Non-pigmented ciliary epithelial cell (primary cell): ENCODE measurements at places on chromosomes 11 and 22.

DNA sequence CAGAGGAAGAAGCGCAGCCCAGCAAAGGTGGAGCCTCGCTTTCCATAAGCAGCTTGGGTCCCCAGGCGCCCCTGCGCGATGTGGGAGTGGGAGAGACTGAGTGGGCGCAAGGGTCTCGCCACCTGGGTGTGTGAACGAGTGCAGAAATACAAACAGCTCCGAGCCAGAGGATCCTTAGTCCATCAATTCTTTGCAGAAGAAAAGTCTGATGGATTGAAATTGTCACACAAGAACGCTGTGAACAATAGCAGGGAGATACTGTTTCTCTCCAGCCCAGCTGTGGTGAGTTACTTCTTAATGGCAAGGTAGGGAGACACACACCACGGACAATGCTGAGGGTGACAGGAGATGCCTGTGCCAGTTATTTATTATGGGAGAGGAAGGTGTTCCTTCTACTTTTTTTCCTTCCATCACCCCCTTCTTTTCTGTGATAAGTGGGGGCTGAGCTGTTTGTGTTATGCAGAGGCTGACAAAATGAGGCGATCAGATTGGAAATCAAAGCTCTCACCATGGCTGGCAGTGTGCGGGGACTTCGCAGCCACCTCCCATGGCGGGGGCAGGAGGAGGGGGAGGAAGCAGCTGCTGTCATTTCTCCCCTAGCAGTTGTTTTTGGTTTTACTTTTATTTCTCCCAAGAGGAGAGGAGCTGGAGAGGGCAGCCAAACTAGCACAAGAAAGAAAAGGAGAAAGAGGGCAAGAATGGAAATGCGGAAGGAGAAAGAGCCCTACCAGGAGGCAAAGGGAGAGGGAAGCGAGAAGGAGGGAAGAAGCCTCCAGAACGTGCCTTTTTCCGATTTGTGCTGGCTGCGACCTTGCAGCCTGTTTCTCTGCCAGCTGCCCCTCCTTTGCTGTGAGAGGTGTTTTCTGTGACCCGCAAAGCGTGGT lies 755.8 kb downstream of the NTM start:
- no peak for DNase-seq

DNA sequence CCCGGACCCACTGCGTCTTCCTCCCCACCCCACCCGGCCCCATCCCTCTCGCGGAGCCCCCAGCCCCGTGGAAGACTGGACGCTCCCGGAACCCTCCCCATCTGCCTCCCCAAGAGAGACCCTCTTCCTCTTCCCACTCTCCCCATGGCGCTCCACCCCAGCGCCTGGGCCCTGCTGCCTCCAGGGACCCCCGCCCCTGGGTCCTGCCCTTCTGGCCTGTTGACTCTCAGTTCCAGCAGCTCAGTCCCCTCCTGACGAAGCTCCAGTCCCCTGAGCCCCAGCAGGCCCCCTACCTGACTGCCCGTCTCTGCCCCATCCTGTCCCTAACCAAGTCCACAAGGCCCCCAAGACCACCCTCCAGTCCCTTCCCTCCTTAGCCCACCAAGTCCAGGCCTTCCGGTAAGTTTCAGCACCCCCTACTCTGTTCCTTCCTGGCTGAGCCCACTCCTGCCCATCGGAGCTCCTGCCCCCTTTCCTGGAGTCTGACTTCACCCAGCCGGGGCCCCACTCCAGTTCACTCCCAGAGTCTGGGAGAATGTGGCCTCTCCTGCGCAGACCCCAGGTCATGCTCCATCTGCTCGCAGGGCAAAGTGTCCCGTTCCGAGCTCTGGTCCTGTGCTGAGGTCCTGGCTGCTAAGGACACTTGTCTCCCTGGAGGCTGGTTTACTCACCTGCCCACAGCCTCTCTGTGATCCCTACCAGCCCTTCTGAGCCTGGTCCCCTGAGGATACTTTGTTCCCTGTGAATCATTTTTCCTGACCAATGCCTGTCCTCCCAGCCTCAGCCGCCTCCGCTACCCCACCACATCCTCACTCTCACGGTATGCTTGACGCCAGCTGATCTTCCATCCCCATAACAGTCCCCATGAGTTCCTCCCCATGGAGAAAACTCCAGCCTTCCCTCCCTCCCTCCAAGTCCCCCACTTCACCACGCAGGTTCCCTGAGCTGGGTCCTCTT lies 722 bp downstream of the IFITM10 start:
- DNase-seq: no peak

DNA sequence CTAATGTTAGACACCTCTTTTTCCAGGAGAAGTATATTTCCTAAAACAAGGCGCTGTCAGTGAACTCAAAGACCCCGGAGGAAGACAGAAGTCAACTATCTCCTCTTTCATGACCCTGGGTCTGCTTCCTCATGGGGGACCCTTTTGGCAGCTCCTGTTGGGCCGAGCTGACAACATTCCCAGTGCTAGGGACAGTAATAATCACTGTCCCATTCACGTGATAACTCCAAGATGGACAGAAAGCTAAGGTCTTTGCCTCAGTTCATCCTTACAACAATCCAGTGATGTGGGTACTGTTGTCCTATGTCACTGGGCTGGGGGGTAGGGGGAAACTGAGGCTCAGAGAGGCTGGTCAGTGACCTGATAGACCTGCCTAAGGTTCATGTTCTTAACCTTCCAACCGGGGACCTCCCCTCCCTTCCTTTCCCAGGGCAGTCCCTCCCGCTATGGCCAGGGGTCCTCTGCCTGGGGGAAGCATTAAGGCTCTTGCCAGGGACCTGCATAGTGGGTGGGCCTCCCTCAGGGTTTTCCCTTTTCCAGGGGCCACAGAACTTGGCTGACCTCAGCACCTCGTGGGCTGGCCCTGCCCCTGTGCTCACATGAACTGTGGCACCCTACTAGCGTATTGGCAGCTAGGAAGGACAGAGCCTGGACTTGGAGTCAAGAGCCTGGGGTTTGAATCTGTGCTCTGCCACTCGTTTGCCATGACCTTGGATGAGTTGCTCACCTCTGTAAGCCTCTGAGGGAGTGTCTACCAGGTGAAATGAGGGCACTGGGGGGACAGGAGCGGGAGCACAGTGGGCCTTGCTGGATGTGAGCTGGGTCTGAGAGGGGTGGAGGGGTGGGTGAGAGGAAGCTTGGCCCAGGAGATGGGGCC lies 53.6 kb downstream of the LRRC32 start:
- DNase-seq: no peak

DNA sequence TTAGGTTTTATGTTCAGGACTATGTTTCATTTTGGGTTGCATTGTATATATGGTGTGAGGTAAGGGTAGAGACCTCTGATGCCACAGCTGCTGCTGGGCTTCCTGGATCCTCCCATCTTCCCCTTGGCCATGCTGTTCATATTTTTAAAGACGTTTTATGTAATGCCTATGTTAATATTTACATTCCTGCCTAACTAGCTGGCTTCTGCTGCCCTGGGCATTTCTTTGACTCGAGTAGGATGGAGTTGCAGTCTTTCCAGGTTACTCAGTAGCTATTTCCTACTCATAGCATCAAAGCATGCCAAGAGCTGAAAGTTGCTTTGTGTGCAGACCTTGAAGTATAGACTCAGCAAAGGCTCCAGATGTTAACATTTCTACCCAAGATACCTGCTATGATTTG lies 220.5 kb upstream of the CADM1 start:
- DNase-seq: no peak

- no peak for DNase-seq
Observed at GRCh38 chr11:64734811-64735724, 8.9 kb downstream of the RASGRP2 start.

DNA sequence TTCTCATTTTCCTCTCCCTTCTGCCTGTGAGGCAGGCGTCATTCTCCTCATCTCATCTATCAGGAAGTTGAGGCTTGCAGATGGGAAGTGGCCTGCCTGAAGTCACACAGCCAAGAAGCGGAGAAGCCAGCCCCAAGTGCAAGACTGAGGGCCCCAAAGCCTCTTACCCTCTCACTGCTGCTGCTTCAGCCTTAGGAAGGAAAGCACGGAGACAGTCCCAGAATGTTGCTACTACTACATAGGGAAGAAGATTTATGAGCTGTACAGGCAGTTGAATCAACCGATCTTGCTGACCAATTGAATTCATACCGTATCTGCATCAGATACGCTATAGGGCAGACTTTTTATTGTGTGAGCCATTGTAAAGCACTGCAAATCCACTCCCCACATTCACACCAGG lies 89.0 kb downstream of the CWC15 start:
- no peak for DNase-seq

- DNase-seq: no peak
Observed at GRCh38 chr11:31620434-31620833, 110.9 kb downstream of the ELP4 start.

GRCh38 chr11:34214961-34215805 lies 109.8 kb downstream of the NAT10 start:
- DNase-seq: no peak

DNA sequence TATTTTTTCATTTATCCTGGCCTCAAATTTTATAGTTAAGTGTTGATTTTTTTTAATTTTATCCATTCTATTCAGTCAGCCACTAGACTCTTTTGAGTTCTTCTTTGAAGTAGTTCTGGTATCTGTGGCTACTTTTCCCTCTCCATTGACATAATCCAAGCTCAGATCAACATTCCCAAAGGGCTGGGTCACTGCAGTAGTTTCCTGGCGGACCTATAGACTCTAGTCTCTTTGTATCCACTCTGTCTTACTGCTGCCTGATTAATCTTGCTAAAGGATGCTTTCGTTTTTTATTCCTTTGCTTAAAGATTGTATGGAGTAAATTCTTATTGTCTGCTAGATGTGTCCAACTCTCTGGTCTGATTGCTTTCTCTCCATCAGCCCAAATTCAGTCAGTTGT lies 87.6 kb downstream of the UVRAG start:
- no peak for DNase-seq

DNA sequence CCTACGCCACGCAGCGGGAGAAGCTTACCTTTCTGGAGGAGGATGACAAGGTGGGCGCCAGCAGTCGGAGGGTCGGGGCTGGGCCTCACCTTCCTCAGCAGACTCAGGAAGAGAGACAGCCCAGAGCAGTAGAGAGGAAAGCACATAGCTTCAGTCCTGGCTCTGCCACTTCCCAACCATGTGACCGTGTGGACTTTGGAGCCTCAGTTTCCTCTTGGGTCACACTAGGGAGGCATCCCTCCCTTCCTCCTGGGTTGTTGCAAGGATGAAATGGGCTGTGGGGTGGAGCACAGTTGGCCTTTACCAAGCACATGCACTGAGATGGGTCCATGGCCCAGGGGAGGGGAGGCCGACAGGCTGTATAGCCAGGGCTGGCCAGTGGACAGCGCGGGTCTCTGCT lies 12.9 kb downstream of the DPP3 start:
- no peak for DNase-seq

DNA sequence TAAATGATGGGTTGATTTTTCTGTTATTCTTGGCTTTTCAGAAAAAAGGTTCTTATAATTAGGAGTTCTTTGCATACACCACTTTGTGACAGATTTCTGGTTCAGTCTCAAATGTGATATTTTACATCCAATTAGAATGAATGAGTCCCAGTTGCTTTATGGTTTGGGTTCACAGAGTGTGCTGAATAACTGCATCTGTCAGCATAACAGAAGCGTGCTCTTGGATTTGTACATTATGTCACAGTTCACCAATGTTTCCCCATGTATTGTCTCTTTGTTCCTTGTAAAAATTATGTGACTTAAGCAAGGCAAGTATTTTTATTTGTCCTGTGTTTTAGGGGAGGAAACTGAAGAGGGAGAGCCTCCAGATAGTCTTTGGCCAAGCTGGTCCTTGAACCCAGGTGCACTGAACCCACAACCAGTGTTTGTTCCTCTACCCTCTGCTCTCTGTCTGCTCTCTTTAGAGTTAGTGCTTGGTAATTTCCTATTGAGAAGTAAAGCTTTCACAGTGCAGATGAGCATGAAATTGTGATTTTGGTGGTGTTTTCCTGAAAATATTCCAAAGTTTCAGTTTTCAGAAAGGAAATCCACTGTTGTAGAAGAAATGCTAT lies 107.5 kb downstream of the TBC1D22A start:
- no peak for DNase-seq

- no peak for DNase-seq
Observed at GRCh38 chr11:8615291-8616032, 21.4 kb upstream of the STK33 start.

- DNase-seq: no peak
Observed at GRCh38 chr22:45224988-45225731, 15.5 kb downstream of the KIAA0930 start.

- DNase-seq: no peak
Observed at GRCh38 chr11:118291477-118292135, 12.9 kb upstream of the CD3E start.

- DNase-seq: no peak
Observed at GRCh38 chr22:50470491-50470890, 4.3 kb downstream of the SBF1 start.

GRCh38 chr22:29331213-29331612 lies 15.7 kb upstream of the RASL10A start:
- DNase-seq: no peak

DNA sequence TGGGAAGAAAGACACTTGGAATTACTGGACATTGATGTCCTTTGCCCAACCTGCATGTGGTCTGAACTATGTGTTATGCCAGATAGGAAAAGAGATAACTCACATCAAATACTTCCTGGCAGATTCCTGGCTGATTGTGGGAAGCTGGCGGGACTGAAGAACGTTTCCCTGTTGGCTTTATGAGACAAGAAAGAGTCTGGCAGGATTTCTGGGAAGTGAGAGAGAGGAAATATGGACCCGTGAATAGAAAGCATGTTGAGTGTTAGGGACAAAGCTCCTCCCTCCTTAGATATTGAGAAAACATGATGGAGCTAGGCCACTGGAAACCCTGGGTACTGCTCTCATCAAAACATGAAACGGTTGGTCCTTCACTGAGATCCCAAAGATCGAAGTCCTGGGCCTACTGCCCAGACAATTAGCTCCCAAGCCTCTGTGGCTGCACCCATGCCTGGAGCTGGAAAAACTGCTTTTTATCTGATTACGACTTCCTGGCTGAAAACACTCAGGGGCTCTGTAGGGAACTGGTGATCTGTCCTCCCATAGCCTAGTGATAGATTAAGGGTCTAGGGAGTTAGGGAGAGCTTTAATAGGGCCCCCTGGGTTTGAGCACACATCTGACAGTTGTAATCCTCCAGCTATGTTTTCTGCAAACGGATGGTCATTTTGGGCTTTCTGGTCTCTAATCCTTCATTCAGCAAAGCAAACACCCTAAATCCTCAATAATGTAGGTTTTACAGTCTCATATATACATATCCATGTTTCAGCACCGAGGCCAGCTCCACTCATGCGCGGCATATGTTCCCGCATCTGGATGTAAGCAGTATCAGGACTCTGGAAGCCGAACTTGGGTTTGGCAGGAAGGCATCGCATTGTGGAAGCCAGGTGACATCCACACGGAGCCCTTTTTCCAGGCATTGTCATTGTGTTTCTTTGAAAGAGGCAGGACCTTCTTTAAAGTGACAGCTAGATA lies 6.1 kb upstream of the B3GAT1 start:
- DNase-seq: no peak

DNA sequence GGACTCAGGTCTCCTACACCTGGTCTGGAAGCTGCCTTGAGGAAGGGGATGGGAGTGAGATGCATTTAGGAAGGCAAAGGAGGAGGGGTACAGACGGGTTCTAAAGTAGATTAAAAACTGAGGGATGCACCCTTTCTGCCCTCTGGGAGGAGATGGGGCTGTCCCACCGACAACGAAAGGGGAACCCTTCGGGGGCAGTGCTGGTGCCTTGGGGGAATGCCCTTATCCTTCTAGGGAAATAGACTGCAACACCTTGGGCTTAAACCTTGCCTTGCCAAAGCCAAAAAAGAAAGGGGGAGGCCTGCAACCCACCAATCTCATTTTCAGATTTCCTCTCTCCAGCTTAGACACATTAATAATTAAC lies 89.8 kb downstream of the PLEKHA7 start:
- DNase-seq: no peak

GRCh38 chr11:111538407-111539114 lies 2.0 kb upstream of the LAYN start:
- no peak for DNase-seq

- peak; percentile 83 for DNase-seq
Observed at GRCh38 chr11:126585774-126586491, 230.4 kb downstream of the ST3GAL4 start.
